RWPE2 (cell line): ENCODE measurements at places on chromosomes 5 and 9.

DNA sequence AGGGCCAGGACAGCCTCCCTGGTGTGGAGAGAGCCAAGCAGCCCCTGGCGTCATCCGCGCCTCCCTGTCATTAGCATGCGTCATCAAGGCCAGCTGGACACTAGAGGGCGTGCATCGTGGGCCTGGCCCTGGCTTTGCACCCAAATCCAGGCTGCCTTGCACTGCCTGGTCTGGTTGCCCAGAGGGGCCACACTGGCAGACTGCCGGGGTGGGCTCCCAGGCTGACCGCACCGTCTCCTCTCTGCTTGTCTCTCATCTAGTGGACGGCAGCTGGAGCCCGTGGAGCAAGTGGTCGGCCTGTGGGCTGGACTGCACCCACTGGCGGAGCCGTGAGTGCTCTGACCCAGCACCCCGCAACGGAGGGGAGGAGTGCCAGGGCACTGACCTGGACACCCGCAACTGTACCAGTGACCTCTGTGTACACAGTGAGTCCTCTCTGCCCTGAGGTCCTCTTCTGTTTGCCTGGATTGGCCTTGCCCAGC lies 29.0 kb downstream of the HK3 start:
- H3K27me3 ChIP-seq = peaks cover 28% of the 10 kb centered on the region
- no peak overlapping the region for H3K27ac ChIP-seq
- no peaks in the 10 kb centered on the region for H3K36me3 ChIP-seq
- no peak overlapping the region for H3K4me3 ChIP-seq
- no peak for DNase-seq

DNA sequence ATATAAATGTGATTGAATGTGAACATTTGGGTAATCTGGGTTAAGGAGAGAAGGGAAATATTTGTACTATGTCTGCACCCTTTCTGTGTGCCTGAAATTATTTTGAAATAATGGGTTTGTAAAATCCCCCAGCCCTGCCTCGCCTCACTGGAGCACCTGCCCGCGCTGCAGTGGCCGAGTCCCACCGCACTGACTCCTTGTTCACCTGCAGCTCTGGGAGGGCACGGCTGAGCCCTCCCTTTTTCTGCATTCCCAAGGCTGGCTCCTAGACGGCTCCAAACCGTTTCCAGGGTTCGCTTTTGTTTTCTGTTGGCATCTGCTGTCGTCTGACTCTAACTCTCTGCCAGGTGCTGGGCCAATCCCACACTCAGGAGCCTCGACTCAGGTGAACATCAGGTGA lies 17.6 kb upstream of the PPP1R26 start:
- H3K27me3 ChIP-seq = peaks cover 3% of the 10 kb centered on the region
- H3K4me1 ChIP-seq = peaks cover 6% of the 10 kb centered on the region
- H3K36me3 ChIP-seq = no peaks in the 10 kb centered on the region
- no peak for DNase-seq

DNA sequence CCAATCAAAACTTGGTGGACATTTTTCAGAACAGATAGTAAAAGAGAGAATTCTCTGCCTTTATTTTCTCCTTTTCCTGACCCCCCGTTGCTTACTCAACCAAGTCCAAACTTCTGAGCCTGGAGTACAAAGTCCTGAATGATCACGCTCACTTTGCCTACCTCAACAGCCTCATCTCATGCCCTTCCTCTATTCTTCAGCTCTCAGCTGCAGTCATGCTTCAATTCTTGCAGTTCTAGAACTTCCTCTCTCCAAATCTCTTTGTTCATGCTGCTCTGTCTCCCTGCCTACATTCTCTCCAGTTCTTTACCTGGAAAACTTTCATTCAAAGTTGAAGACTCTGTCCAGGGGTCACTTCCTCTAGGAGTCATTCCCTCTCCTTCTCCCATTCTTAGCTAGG lies 398.5 kb upstream of the SLC24A2 start:
- H3K36me3 ChIP-seq = no peaks in the 10 kb centered on the region
- no peak overlapping the region for H3K27ac ChIP-seq
- no peaks in the 10 kb centered on the region for H3K4me1 ChIP-seq
- H3K4me3 ChIP-seq = no peak overlapping the region
- no peaks in the 10 kb centered on the region for H3K27me3 ChIP-seq

- H3K4me3 ChIP-seq = peak overlapping the region; percentile 30
- no peak overlapping the region for H3K27ac ChIP-seq
- no peaks in the 10 kb centered on the region for H3K36me3 ChIP-seq
- peaks cover 48% of the 10 kb centered on the region for H3K27me3 ChIP-seq
- H3K4me1 ChIP-seq = no peaks in the 10 kb centered on the region
These were observed 139.2 kb upstream of the PALM2AKAP2 start for GRCh38 chr9:109640580-109641371.

- H3K27me3 ChIP-seq = no peaks in the 10 kb centered on the region
- H3K4me3 ChIP-seq = no peak overlapping the region
- H3K36me3 ChIP-seq = peaks cover 19% of the 10 kb centered on the region
- no peak for DNase-seq
- H3K27ac ChIP-seq = no peak overlapping the region
These were observed 4.4 kb upstream of the GNG10 start for GRCh38 chr9:111657051-111657450.

DNA sequence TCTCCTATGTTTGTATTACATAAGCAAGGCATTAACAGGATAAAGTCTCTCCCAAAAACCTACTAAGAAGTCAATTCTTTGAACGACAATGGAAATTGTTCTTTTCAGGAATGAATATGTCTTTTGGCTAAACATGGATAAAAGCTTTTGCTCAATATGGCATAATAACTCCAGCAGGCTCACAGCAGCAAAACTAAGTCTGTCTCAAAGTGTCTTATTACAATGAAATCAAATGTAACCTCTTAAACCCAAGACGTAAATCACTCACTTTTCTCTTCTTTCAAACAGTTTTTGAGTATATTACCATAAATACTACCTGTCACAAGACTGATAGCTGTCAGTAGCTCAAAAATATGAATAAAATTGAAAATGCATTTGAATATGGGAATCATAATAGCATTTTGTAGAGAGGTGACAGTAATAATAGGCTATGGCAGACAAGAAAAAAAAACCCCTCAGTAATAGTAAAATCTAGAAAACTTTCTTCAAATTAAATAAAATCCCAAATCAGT lies 41.7 kb upstream of the EFNA5 start:
- H3K36me3 ChIP-seq = no peaks in the 10 kb centered on the region
- H3K4me1 ChIP-seq = no peaks in the 10 kb centered on the region
- H3K4me3 ChIP-seq = no peak overlapping the region
- no peak for DNase-seq
- no peak overlapping the region for H3K27ac ChIP-seq

DNA sequence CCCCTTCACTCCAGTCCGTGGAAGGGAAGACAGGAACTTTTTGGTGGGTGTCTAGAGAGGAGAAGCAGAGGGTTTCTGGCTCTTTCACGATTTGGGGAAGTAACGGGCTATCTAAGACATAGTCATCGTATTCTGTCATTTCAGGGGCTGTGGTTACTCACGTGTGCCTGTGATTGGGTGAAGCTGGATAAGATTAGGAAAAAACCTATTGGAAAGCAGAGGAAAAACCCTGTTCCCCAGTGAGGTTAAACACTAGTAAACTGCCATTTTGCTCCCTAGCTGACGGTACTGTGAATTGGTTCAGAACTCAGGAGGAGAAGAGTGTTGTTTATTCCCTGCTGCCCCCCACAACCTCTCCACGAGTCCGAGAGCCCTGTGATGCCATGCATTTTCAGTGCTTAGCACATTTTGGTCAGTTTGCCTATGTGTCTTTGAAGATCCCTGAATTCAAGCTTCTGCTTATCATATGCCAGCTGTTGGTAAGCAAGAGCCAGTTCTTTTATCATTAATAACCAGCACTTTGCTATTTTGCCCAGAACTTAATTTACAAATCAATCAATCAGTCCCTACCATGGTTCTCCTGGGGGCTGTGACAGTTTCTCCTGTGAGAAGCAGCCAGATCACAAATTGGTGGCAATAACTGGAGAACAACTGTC lies 45.1 kb upstream of the ROR2 start:
- no peak overlapping the region for H3K27ac ChIP-seq
- H3K4me1 ChIP-seq = no peaks in the 10 kb centered on the region
- DNase-seq = no peak
- H3K27me3 ChIP-seq = peaks cover 8% of the 10 kb centered on the region
- H3K36me3 ChIP-seq = no peaks in the 10 kb centered on the region

- no peaks in the 10 kb centered on the region for H3K36me3 ChIP-seq
- H3K27ac ChIP-seq = no peak overlapping the region
- DNase-seq = no peak
- peaks cover 18% of the 10 kb centered on the region for H3K27me3 ChIP-seq
- no peaks in the 10 kb centered on the region for H3K4me1 ChIP-seq
- H3K4me3 ChIP-seq = no peak overlapping the region
These were observed 12.7 kb downstream of the ADGRV1 start for GRCh38 chr5:90571147-90571773.

DNA sequence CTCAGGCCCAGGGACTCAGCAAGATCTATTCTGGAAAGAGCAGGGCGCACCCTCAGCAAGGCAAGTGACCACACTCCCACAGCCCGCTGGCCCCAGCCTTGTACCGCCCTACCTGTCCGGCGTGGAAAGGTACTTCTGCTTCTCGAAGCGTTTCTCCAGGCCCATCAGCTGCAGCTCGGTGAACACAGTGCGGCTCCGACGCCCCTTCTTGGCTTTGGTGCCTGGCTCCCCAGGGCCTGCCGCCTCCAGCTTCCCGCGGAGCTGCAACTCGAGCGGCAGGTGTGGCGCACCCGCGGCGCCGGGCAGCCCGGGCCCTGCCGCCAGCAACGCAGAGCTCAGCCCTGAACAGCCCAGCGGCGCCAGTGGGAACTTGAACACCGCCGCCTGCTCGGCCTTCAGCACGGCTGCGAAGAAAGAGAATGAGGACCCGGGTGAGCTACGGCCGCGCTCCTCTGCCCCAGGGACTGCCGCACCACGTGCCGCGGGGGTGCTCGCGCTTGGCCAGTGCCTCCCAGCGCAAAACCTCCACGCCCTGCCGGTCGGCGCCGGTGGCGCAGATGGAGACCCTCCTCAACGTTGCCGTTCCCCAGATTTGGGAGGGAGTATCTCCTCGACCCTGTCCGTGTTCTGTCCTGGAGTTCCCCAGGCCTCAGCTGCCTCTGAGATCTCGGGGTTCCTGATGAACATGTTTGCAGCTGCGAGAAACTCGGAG lies 2.2 kb downstream of the BARX1 start:
- no peak overlapping the region for H3K4me3 ChIP-seq
- no peaks in the 10 kb centered on the region for H3K36me3 ChIP-seq
- peaks cover 92% of the 10 kb centered on the region for H3K27me3 ChIP-seq
- DNase-seq = no peak
- no peaks in the 10 kb centered on the region for H3K4me1 ChIP-seq

DNA sequence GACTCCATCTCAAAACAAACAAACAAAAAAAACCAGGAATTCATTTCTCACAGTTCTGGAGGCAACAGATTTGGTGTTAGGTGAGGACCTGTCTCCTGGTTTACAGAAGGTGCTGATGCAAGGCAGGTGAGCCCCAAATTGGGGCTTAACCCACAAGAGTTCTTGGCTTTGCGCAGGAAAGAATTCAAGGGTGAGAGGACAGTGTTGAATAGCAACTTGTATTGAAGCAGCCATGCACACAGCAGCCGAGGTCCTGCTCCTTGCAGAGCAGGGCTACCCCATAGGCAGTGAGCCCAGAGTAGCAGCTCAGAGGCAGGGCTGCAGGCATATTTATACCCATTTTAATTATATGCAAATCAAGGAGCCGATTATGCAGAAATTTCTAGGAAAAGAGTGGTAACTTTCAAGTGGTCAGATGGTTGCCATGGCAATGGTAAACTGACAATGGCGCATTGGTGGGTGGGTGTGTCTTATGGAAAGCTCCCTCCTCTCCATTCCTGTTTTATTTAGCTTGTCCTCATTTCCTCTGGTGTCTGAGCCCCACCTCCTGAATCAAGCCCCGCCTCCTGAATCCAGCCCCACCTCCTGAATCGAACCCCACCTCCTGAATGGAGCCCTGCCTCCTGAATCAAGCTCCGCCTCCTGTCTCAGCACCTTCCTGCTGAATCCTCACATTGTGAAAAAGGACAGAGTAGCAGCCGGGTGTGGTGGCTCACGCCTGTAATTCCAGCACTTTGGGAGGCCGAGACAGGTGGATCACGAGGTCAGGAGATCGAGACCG lies 34.5 kb upstream of the COL5A1 start:
- H3K27ac ChIP-seq = no peak overlapping the region
- H3K27me3 ChIP-seq = no peaks in the 10 kb centered on the region
- DNase-seq = no peak
- peaks cover 21% of the 10 kb centered on the region for H3K4me1 ChIP-seq

- no peak overlapping the region for H3K4me3 ChIP-seq
- H3K4me1 ChIP-seq = peaks cover 12% of the 10 kb centered on the region
- no peak for DNase-seq
- no peaks in the 10 kb centered on the region for H3K27me3 ChIP-seq
- peaks cover 20% of the 10 kb centered on the region for H3K36me3 ChIP-seq
These were observed 18.7 kb downstream of the ORM2 start for GRCh38 chr9:114348261-114348905.

GRCh38 chr5:147519380-147519779 lies 9.5 kb upstream of the DPYSL3 start:
- no peak overlapping the region for H3K27ac ChIP-seq
- H3K36me3 ChIP-seq = no peaks in the 10 kb centered on the region
- H3K27me3 ChIP-seq = peaks cover 7% of the 10 kb centered on the region
- no peak for DNase-seq
- peaks cover 4% of the 10 kb centered on the region for H3K4me1 ChIP-seq

DNA sequence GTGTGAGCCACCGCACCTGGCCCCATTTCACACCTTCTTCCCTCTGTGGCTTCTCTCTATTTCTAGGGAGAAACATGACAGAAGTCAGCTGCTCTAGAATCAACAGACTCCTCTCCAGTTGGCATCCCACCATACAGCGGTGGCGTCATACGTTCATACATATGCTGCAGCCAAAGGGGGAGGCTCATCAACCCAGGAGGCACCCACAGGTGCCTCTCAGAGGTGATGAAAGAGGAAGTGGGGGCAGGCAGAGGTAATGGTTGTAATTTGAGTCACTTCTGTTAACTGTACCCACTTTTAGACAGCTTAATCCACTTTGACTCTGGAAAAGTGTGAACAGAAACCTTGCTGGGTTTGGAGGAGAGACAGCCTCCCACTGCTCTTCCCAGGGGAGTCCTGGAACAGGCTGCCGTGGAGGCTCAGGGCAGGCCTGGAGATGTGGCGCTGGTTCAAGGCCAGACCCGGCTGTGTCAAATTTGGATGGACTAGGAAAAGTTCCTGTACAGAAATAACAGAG lies 47.3 kb upstream of the SUB1 start:
- no peak for DNase-seq
- no peaks in the 10 kb centered on the region for H3K27me3 ChIP-seq
- no peaks in the 10 kb centered on the region for H3K36me3 ChIP-seq
- H3K4me1 ChIP-seq = peaks cover 14% of the 10 kb centered on the region

DNA sequence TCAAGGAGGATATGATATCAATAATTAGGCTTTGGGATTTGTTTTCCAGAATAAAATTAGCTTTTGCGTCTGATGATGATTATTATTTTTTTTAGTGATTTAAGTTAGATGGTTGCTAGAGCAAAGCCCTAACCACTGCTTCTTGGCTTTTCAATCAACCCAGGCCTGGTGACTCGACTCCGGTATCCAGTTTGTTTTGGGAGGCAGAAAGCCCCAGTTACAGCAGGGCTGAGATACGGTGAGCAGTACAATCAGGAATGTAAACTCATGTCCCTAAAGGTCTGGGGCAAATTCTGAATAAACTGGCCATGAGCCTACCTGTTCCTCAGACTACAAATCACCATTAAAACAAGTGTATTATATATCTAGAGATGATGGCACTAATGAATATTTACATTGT lies 24.4 kb upstream of the CYFIP2 start:
- H3K36me3 ChIP-seq = no peaks in the 10 kb centered on the region
- H3K27ac ChIP-seq = no peak overlapping the region
- no peak overlapping the region for H3K4me3 ChIP-seq
- no peaks in the 10 kb centered on the region for H3K4me1 ChIP-seq
- H3K27me3 ChIP-seq = no peaks in the 10 kb centered on the region
- DNase-seq = no peak
